ENCODE measurements at places on chromosomes 6 and 20.

DNA sequence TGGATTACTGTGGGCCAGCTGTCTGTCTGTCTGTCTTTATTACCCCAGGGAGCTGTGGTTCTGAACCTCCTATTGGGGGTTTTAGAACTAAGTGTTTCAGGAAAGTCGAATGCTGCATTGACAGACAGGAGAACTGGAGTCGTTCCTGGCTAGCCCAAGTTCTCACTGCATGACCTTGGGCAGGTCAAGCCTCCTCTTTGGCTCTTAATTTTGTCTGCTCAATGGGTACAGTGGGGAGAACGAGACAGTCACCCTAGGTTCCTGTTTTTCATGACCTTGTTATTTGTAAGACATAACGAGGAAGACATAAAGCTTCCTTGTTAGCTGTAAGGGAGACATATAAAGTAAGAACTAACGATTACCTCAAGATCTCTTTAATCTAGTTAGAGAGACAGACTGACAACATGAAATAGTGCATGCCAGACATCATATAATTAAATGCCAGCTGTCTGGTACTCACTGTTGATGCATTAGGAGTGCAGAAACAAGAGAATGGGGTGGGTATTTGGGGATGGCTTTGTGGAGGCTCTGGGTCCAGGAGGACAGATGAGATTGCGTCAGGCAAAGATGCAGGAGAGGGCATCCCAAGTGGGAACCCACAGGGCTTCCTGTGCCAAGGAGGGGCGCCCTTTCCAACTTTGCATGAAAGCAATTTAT, 3.7 kb upstream of the CCDC167 start:
- no peak for DNase-seq

GRCh38 chr6:52643158-52643557, 27.8 kb upstream of the TMEM14A start:
- no peak for DNase-seq

DNA sequence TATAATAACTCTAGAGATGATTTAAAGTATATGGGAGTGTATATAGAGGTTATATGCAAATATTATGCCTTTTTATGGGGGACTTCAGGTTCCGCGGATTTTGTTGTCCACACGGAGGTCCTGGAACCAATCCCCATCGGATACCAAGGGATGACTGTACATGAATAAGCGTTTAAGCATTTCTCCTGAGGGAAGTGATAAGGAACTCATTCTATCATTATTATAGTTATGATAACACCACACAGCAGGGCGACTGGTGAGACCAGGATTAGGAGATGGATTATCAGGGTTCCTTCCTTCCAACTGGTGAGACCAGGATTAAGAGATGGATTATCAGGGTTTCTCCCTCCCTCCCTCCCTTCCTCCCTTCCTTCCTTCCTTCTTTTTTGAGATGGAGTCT, 6.6 kb downstream of the ECI2 start:
- no peak for DNase-seq

GRCh38 chr20:52082612-52083011, 109.0 kb downstream of the ZFP64 start:
- no peak for DNase-seq

- DNase-seq, result no peak
Measured at GRCh38 chr6:13677878-13678254, 33.8 kb downstream of the RANBP9 start.

DNA sequence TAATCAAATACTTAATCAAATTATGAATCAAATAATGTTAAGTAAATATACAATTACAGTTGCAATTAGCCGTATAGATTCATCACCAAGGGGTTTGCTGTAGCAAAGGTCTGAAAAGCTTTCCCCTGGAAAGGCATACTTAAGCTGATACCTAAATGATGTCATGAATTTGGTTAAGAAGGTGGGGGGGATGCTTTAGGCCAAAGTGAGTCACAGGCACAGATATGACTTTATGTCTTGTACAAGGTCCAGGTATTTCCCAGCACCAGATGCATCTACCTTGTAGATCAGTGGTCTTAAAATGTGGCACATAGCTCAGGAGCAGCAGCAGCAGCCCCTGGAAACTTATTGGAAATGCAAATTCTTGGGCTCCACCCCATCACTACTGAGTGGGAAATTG, 557.3 kb upstream of the CDH4 start:
- no peak for DNase-seq

- no peak for DNase-seq
Measured at GRCh38 chr20:60700728-60701127, 551.3 kb upstream of the CDH4 start.

DNA sequence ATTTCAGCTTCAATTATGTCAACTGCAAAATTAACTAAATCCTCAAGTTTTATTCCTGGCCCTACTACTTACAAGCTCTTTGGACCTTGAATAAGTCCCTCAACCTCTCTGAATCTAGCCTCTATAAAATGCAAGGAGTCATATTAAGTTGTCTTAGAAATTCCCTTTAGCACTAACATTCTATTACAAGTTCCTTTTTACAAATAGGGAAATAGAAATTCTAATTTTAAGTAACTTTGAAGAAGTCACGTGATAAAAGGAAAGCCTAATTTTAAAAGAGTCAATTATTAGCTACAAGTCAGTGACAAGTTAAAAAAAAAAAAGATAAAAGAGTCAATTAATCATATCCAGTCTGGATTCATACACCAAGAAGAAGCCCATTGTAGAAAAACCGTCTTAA, 24.6 kb upstream of the GTF3C6 start:
- DNase-seq, result no peak

DNA sequence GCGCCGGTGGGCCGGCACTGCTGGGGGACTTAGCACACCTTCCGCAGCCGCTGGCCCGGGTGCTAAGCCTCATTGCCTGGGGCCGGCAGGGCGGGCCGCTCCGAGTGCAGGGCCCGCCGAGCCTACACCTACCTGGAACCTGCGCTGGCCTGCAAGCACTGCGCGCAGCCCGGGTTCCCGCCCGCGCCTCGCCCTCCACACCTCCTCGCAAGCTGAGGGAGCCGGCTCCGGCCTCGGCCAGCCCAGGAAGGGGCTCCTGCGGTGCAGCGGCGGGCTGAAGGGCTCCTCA, 10.7 kb upstream of the MPC1 start:
- DNase-seq, result no peak

DNA sequence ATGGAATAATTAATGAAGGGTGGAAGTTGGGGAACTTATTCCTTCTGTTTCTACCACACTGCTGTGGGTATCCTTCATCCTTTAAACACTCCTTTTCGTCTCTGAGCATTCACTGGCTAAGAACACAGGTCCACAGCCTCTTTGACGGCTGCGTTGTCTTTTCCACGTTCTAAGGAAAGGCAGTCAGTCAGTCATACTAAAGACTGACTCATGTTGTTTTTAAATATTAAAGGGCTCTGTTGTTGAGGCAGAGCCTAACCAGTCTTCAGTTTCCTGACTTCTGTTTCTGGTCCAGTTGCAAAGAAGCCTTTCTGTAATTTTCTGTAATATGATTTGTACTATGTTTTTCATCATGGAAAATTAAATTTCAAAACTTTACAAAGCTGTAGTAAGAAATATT, 48.0 kb downstream of the UST start:
- no peak for DNase-seq

GRCh38 chr6:168018664-168019063, 21.2 kb downstream of the KIF25 start:
- DNase-seq, result no peak

DNA sequence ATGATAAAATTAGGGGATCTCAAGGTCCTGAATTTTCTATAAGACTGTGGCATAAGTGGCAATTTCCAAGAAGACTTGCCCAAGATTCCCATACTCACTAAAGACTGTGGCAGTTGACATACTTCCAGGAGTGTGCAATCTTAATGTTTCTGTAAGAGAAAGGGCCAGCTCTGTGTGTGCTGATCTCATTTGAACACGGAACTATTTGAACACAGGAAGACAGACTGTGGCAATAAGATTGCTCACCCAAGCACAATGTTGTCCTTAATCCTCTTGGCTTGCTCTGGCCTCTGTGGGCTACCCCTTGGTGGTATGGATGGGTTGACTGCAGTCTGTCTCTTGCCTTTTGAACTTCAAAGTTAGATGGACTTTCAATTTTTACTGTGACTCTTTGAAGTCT, 151.4 kb downstream of the PHF3 start:
- no peak for DNase-seq

GRCh38 chr6:96927660-96928059, 3.1 kb downstream of the KLHL32 start:
- no peak for DNase-seq

DNA sequence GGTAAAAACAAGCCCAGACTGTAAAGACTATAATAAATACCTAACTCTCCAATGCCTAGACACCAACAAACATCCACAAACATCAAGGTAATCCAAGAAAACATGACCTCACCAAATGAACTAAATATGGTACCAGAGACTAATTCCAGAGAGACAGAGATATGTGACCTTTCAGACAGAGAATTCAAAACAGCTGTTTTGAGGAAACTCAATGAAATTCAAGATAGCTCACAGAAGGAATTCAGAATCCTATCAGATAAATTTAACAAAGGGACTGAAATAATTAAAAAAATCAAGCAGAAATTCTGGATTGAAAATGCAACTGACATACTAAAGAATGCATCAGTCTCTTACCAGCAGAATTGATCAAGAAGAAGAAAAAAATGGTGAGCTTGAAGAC, 26.6 kb downstream of the NCOA6 start:
- no peak for DNase-seq

GRCh38 chr20:64038224-64038564, 2.2 kb downstream of the C20orf204 start:
- no peak for DNase-seq

- no peak for DNase-seq
Measured at GRCh38 chr6:85402922-85403321, 47.0 kb upstream of the NT5E start.

- peak; percentile 95 for DNase-seq
Measured at GRCh38 chr20:49046087-49046900, at the start of gene CSE1L. Gene CSE1L (plus strand): TSS chr20:49046312. CDS start chr20:49058464, 12,152 bp downstream.

- DNase-seq, result no peak
Measured at GRCh38 chr20:7728338-7728737, 211.9 kb downstream of the HAO1 start.

- DNase-seq, result no peak
Measured at GRCh38 chr6:41504466-41505121, 41.6 kb upstream of the FOXP4 start.

- DNase-seq, result no peak
Measured at GRCh38 chr6:37218061-37218460, 39.5 kb upstream of the TBC1D22B start.

DNA sequence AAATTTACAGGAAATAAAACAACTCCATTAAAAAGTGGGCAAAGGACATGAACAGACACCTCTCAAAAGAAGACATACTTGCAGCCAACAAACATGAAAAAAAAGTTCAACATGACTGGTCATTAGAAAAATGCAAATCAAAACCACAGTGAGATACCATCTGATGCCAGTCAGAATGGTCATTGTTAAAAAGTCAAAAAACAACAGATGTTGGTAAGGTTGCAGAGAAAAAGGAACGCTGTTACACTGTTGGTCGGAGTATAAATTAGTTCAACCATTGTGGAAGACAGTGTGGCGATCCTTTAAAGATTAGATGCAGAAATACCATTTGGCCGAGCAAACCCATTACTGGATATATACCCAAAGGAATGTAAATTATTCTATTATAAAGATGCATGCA, 858.0 kb upstream of the FLRT3 start:
- DNase-seq, result no peak

- DNase-seq, result no peak
Measured at GRCh38 chr20:7410150-7410549, 530.1 kb downstream of the HAO1 start.

- no peak for DNase-seq
Measured at GRCh38 chr6:24974182-24975171, 38.7 kb upstream of the RIPOR2 start.

- DNase-seq, result peak; percentile 99
Measured at GRCh38 chr20:13995086-13995665, at the start of gene MACROD2. Gene MACROD2 (plus strand): TSS chr20:13995516.

DNA sequence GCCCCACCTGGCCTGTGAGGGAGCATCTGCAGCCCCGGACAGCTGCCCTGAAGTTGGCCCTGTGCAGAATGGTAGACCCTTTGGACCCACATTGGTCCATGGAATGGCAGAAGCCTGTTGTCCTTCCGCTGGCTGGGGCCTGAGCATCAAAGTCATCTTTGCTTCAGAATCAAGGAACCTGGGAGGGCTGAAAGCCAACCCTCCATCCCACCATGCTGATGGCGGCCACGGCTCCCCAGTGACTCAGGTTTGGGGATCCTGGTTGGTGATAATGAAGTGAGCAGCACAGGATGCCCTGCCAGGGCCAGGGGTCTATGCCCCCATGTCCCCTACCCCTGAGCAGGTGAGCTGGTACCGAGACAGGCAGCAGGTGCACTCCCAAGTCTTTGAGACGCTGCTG, 52.8 kb downstream of the YTHDF1 start:
- peak; percentile 12 for DNase-seq

DNA sequence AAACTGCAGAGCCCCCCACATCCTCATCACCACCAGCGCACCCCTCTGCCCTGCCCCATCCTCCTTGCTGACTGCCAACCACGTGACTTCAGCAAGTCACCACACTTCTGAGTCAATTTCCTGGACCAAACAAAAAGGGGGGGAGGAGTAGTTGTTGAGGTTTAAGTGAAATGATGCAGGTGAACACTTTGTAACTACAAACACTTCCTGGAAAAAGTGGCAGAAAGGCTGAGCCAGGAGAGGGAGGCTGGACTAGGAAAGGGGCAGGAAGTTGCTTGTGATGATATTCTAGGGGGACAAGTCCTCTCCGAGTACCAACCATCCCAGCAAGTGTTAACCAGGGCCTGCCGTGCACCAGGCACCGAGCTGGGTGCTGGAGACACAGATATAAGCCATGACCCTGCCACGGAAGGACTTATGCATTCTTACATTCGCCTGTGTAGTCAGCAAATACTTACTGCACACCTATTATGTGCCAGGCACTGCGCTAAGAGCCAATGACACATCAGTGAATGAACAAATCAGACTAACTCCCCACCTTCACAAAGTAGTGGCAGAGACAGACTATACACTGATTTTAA, 67.3 kb downstream of the PREX1 start:
- DNase-seq, result no peak

- peak; percentile 82 for DNase-seq
Measured at GRCh38 chr20:32541323-32542258, 43.5 kb downstream of the NOL4L start.

GRCh38 chr6:130503146-130503545, 137.3 kb downstream of the TMEM200A start:
- no peak for DNase-seq

- no peak for DNase-seq
Measured at GRCh38 chr6:158464483-158464882, 95.4 kb upstream of the TMEM181 start.

GRCh38 chr6:96101564-96101963, 85.8 kb downstream of the FUT9 start:
- DNase-seq, result no peak

DNA sequence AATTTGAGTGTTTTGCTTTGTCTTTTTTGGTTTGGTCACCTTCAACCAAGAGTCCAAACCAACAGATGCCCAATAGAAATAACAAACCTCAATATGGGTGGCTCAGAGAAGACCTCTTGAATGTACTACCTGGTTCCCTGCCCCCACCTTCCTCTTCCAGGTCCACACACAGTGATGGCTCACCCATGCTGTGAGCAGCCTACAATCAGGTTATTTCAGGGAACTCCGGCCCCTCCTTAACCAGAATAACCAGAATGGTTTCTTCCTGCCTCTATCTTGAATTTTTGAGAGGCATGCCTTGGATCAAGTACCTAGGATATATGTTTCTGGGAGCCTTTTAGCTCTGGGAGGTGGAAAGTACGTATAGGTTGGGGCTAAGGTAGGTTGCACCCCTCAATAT, 327.1 kb upstream of the PRDM1 start:
- DNase-seq, result no peak

- DNase-seq, result no peak
Measured at GRCh38 chr6:145213614-145214013, 521.7 kb downstream of the EPM2A start.

All from glutamatergic neuron (in vitro differentiated cells).